Stimulated activated CD8-positive, alpha-beta memory T cell treated with anti-CD3 and anti-CD28 coated beads, Interleukin-7, amount 100 ng/mL, for 1 hour (primary cell): ENCODE measurements at places on chromosomes 4 and X.

DNA sequence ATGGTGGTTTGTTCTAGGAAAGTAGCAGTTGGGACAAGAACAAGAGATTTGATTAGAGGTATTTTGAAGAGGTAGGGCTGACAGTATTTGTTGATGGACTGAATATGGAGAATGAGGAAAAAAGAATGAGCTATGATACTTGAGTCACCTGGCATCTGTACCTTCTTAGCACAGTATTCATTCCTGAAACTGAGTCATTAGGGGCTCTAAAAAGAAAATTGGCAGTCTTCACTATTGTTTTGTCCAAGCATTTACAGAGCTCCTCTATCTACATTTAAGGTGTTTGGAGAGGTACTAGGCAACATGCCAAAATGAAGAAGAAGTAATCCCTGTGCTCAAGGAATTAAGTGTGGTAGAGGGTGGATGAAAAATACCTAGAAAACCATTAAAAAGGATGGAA lies 165.8 kb downstream of the SHROOM4 start:
- no peak for DNase-seq

DNA sequence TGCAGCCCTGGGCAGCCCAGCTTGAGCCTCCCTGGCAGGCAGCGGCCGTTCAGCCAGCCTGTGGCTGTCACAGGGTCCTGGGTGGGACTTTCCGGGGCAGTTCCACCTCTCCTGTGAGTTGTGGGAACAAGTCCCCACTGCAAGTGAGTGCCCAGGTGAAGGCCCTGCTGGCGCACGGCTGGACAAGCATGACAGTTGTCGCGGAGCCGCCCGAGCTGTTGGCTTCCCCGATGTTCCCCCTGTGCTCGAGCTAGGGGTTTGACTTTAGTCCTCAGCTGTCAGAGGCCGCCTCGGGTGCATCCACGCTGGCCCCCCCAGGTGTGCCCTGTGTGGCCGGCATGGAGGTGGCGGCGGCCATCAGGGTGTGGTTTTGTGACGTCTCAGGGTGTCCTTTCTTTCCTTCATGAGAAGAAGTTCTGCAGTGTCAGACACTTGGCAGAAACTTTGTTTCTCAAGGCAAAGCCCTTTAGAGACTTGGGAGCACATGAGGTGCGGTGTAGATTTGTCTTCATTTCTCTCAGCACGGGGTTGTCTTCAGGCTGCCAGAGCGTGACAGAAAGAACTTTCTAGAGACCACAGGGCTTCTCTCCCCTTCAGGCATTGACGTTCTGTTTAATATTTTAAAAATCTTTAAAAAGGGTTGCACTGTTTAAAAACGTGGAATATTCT lies 69.4 kb upstream of the HGFAC start:
- DNase-seq: no peak

DNA sequence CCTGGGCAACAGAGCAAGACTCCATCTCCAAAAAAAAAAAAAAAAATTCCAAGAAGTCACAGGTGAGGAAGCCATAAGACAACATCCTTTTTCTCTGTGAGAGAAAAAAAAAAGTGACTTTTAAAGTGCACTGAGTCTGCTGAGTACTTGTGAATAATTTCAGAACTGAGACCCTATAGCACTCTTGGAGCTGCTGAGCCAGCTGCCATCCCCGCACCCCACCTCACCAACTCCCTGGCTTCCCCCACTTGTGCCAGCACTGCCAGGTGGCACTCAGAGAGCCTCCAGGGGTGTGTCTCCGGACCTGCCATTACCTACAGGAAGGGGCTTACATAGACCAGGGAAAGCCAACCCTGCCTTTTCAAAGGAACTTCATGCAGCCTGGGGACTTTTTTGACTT lies 39.2 kb upstream of the HS3ST1 start:
- DNase-seq: no peak

GRCh38 chr4:41177016-41177415 lies 37.3 kb downstream of the APBB2 start:
- DNase-seq: no peak

DNA sequence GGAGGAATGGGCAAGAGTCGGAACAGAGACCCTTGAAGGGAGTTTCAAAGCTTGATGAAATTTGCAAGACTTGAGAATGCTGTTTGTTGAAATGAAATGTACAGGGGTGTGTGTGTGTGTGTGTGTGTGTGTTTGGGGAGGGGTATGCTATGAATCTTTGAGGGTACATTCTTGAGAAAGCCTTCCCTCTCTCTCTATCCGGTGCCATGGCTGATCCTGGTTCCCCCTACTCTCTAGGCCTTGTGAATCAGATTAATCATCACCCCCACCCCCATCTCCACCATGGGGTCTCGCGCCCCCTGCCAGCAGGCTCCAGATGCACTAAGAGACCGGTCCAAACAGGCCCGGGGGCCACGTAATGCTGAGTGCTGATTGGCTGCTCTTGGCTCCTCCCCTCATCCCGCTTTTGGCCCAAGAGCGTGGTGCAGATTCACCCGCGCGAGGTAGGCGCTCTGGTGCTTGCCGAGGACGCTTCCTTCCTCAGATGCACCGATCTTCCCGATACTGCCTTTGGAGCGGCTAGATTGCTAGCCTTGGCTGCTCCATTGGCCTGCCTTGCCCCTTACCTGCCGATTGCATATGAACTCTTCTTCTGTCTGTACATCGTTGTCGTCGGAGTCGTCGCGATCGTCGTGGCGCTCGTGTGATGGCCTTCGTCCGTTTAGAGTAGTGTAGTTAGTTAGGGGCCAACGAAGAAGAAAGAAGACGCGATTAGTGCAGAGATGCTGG lies at the start of gene HTR2C:
Gene HTR2C (plus strand): TSS at position 441 of the 729 bp plus-strand sequence. CDS start 142,851 bp downstream, outside the sequence.
- DNase-seq: no peak

- DNase-seq: no peak
Measured at GRCh38 chr4:36712013-36712412, 430.6 kb downstream of the DTHD1 start.

DNA sequence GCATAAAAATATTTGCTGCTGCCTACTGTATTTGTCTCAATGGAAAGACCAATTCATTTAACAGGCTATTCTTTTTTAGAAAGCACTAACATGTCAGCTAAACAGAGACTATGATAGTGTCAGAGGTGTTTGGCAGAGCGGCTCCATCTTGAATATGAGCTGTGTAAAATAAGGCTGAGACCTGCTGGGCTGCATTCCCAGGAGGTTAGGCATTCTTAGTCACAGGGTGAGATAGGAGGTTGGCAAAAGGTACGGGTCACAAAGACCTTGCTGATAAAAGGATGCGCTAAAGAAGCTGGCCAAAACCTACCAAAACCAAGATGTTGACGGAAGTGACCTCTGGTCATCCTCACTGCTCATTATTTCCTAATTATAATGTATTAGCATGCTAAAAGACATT lies 41.8 kb downstream of the NPY5R start:
- DNase-seq: no peak
